ENCODE measurements at places on chromosomes 5 and 9.

DNA sequence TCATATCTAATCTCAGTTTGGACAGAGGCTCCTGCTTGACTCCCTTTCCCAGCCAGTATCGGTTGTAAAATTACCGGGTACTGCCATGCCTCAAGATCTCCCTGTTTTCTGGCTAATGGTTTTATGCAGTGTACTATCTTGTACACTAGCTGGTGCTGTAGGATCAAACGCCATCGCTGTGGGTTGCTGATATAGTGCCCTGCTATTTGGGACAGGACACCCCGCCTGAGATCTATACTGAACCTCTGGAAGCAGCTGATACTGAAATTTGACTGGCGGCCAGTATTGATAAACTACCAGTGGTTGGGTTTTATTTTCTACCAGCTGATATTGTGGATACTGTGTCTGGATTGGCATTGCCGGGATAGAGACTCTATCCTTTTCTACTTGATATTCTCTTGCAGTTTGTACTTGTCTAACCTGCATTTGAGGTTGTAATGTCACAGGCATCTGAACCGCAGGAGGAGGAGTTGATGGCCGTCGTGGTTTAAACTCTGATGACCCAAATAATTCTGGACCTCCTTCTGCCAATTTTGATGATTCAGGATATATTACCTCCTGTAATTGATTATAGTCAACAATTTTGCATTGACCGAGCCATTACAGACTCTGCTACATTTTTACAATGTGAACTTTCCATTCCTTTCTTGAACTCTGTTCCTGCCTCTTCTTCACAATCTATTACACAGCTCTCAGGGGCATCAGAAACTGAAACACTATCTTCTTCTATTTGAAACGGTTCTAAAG, 112.5 kb upstream of the LARP1 start:
- DNase-seq, result peak; percentile 23

GRCh38 chr5:154396128-154396527, 49.7 kb upstream of the SAP30L start:
- DNase-seq, result no peak

DNA sequence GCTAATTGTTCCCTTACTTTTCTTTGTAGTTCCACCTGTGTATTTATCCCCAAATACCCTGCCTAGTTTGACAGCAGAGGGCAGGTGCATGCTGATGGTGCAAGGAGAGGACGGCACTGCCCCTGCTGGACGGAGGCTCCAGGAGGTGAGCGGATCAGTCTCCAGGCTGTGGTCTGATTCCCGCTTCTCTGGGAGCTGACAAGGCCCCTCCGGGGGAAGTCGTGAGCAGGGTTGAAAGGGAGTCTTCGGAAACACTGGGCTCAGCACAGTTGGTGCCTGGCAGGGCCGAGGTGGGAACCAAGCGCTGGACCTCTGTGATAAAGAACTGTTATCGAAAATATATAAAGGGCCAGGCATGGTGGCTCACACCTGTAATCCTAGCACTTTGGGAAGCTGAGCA, 52.9 kb downstream of the RASGEF1C start:
- DNase-seq, result peak; percentile 1

DNA sequence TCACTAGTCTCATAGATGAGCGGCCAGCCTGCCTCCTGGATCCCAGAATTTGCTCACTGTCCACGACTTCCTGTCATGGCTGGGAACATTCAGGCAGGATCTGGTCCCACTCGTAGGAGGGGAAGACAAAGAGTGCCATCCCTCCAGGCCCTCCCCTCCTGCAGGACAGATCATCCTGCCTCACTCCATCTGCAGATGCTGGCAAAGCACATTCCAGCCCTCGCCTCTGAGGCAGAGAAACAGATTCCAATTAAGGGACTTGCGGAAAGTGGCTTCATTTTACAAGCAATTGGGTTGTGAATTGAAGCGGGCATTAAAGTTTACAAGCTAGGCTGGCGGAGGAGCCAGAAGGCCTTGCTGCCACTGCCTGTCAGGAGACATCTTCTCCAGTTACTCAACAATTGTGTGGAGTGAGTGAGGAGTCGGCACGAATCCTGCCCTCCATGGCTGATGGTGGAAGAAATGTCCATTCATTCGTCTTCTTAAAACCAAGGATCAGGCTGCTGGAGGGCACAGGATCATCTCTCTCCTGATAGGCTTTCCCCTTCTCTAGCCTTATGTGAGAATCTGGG, 41.8 kb upstream of the KCNMB1 start:
- DNase-seq, result no peak

GRCh38 chr9:91255327-91255726, 106.4 kb downstream of the AUH start:
- no peak for DNase-seq

DNA sequence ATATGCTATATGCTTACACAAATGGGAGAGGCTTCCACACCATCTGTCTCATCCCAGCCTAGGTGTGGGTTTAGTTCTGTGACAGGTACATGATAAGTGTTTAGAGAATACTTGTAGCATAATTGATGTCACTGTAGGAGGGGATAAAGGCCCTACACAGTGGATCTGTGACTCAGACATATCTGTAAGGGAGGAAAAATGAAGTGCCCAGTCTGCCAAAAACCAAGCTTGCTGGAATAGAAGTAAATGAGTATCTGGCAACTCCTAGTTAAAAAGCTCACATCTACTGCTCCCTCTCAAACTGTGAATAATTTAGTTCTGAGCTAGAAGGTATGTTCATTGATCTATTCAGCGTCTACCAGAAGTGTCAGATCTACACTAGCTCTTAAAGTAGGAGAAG, 38.9 kb upstream of the FAM174A start:
- no peak for DNase-seq

DNA sequence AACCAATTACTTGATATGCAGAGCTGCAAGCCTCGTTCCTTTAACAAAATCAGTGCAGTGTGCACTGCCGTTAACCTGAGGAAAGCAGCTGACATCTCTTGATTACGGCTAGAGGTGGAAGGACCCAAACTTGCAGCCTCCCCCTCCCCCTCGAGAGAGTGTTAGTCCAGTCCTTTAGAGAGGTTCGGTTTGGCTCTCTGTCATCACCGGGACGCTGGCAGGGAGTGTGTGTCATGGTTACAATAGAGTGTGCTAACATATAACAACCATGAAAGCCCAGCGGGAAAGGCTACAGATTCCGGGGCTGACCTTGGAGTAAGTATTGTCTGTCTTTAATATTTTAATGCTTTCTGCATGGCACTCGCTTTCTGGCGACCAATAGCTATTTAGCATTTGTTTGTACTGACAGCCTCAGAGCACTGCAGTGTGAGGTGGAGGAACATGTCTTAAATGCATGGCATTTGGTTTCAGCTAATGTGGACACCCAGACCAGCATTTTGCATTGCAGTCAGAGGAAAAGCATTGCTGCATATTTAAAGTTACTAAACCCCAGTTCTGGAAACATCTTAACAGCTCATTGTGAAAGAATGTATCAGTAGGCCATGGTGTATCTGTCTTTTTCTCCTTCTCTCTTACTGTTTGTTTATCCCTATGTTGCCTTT, 237.5 kb downstream of the CD180 start:
- DNase-seq, result no peak

- no peak for DNase-seq
These were observed at the start of gene TYRP1 for GRCh38 chr9:12693141-12693540. Gene TYRP1 (plus strand): TSS chr9:12693385. CDS start chr9:12693997, 612 bp downstream.

Measured in activated naive CD4-positive, alpha-beta T cell treated with anti-CD3 and anti-CD28 coated beads, Interleukin-2, amount 10 ng/mL, durations not matched to agents 7 days and 5 days (primary cell).